ENCODE measurements at places on chromosomes 13 and 19. TPM values are rescaled to one million over a fixed set of nuclear protein-coding genes. Genes with fewer than 3 reads are reported as not detected.

The TBXA2R gene
- total RNA-seq = 0.45 TPM

The GPC6 gene
- 77.2 TPM for total RNA-seq

The ZNF541 gene
- total RNA-seq = not detected

The GAPDHS gene
- 0.07 TPM for total RNA-seq

The ZNF83 gene
- 16.5 TPM for total RNA-seq

The CYP4F12 gene
- total RNA-seq = not detected

The EPS8L1 gene
- 20.0 TPM for total RNA-seq

The CGB2 gene
- total RNA-seq = not detected

The ZNF559 gene
- 6.1 TPM for total RNA-seq

The NUDT15 gene
- 120 TPM for total RNA-seq

The TMEM221 gene
- total RNA-seq = not detected

The CBLC gene
- 16.3 TPM for total RNA-seq

Data from H7 (cell line).